ENCODE measurements at places on chromosomes 1 and 21.

DNA sequence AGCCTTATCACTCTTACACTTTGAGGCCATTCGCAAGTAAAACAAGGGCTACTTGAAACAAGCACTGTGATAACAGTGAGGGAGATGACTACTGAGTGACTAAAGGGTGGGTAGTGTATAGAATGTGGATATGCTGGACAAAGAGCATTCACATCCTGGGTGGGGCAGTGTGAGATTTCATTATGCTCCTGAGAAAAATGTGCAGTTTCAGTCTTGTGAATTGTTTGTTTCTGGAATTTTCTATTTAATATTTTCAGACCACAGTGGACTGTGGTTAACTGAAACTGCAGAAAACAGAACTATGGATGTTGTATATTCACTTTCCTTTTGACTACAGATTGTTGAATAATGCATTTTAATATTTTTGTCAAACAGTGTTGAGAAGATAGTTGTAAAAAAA lies 25.1 kb upstream of the B3GALT2 start:
- DNase-seq, result no peak

DNA sequence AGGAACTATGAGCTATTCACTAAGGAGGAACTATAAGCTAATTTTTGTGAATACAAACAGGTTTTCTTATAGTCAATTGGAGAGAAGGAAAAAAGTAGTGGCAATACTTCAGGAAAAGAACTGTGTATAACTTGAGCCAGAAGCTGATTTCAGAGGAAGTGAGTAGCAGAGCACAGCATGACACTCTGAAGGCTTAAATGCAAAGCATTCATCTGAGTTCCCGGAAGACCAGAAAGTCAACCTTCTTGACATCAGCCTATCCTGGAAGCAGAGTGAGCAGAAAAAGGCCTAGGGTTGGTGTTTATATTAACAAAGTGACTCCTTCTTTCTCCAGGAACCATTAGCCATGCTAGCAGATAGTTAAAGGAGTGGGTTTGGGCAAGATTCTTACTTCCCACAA lies 545.2 kb downstream of the MRPL39 start:
- DNase-seq, result no peak

DNA sequence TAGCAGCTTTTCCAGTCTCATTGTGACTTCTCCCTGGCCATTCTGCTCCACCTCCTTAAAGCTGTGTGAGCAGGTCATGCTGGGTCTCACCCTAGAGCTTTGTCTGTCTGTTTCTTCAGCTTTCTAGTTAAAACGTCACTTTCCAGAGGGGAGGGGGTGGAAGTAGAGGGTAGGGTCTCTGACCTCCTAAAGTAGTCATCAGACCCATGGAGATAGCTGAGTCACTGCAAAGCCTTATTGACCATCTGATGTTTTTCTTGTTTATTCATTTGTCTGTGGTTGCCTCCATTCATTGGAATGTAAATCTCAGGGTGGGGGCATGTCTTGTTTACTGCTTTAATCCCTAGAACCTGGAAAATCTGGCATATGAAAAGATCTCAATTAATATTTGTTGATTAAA lies 52.7 kb downstream of the ELF3 start:
- DNase-seq, result no peak

DNA sequence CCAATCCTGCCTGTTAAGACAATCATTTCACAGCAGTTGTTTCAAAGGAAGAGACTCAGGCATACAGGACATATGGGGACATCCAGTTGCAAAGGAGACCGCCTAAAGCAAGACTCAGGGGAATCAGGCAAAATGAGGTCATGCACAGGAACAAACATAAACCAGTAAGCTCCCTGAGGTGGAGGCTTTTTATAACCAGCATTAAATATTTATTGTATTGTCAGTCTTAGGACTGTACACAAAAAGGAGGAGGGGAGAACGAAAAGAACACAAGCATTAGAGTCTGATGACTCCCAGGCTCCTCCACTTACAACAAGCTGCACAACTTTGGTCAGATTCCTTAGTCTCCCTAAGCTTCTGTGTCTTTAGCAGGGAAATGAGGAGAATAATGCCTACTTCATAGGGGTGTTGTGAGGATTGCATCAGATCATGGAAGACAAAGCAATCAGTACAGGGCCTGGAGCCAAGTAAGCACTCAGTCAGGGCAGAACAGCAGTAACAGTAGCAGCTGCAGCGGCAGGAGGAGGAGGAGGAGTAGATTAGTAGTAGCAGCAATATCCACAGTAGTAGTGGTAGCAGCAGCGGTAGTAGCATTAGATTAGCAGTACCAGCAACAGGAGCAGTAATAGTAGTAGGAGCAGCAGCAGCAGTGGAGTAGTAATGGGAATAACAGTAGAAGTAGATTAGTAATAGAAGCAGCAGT lies 54.2 kb upstream of the SPATA6 start:
- no peak for DNase-seq

GRCh38 chr1:86271046-86271445 lies 114.5 kb upstream of the COL24A1 start:
- DNase-seq, result no peak

- DNase-seq, result peak; percentile 31
These were observed 24.7 kb downstream of the IL23R start for GRCh38 chr1:67190942-67191341.

- DNase-seq, result no peak
These were observed 14.8 kb downstream of the CTSK start for GRCh38 chr1:150793221-150793620.

DNA sequence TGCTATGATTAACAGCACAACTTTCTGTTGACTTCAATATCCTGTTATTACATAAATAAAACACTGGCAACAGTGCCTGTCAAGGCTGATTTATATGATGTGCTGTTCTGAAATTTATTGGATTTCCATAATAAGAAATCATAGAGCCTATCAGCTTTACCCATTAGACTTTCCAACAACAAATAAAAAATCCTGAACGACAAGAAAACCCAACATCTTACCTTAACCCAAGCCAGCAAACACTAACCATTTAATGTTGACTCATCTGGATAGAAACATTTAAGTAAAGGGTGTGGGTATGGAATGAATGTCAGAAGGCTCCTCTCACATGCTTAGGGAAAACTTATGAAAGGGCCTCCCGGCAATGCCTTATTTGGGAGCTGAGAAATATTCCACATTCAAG lies 165.1 kb downstream of the SLC45A1 start:
- DNase-seq, result no peak

DNA sequence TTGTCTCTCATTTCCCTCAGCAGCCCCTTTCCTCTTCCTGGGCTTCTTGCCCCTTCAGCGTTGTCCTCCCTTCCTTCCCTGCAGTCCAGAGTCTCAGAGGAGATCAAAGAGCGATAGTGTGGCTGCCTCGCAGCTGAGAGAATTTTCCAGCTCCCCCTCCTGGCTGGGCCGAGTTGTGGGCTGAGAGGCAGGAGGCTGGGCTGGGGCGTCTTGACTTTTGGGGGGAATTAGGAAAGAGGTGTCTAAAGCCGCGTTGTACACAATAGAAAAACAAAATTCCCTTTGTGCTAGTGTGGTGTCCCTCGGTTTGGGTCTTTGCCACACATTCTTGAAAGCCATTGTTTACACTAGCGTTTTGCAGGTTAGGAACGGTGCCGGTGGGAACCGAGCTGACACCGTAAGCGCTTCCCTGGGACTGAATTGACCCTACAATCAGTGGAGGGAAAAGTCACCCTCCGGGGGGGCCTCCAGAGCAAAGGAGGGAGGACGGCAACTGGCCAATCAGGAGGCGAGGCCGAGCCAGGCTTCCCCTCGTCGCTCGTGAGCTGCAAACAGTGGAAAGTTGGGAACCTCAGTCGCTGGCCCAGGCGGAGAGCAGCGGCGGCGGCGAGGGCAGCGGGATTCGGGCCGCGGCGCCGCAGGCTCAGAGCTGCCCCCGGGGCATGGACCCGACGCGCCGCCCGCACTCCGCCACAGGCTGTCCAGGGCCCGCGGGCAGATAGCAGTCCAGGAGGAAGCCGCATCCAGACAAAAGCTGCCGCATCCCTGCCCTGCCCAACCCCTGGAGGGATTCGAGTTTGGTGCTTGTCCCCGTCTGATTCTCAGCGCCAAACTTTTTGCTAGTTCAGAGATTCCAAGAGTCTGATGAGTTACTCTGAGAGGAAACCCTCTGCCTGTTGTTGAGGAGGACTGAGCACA lies at the start of gene HMCN1:
HMCN1 (plus strand) TSS at position 574 of the 918 bp plus-strand sequence. CDS start 389 bp downstream, outside the sequence.
- peak; percentile 18 for DNase-seq

GRCh38 chr1:192739476-192740184 lies 69.2 kb upstream of the RGS2 start:
- DNase-seq, result no peak

GRCh38 chr1:156578055-156578454 lies 1.5 kb upstream of the TTC24 start:
- DNase-seq, result no peak

DNA sequence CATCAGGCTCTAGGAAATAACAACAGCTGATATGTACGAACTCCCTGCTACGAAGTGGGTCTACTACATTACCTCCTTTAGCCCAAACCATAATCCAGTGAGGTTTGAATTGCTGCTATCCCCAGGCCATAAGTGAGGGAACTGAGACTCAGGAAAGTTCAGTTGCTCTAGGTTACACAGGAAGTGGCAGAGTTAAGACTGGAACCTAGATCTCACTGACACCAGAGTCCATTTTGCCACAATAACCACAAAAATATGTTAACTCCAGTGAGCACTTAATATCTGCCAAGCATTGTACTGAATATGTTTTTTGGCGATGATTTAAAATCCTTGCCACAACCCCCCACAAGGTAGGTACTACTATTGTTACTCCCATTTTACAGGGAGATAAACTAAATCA lies 8.9 kb upstream of the TADA1 start:
- DNase-seq, result no peak

GRCh38 chr1:242000434-242000833 lies 1.5 kb upstream of the MAP1LC3C start:
- no peak for DNase-seq

GRCh38 chr1:88983791-88984559 lies 8.5 kb downstream of the KYAT3 start:
- DNase-seq, result peak; percentile 32

- DNase-seq, result no peak
These were observed 134.2 kb upstream of the FGGY start for GRCh38 chr1:59162665-59163064.

DNA sequence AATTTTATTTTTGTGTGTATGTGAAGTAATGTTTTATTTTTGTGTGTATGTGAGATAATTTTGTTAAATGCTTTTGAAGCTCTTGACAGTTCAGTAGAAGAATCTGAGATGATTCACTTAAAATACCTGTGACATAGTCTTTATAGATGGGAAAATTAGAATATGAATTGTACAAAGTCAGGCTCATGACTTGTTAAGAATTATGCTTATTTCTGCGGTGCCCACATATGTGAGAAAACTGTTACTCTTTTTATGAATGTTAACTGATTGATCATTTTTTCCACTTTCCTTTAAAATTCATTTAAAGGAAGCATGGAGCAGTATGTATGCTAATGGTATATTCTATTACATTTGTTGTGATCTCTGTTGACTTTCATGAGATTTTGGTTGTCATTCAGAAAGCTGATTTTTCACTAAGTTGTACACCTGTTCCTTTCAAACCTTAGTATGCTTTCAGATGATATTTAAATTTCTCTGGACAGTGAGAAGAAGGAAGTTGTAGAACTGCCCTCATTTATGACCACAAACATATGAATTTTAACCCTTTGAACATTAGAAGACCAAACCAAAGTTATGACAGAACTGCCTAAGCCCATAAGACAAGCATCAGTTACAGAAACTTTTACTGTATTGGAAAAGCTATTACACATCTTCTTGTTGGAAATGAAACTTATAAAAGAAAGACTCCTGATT lies 110.1 kb downstream of the POU2F1 start:
- DNase-seq, result no peak

GRCh38 chr1:41660570-41661427 lies 176.3 kb upstream of the EDN2 start:
- DNase-seq, result no peak

- DNase-seq, result no peak
These were observed 59.3 kb downstream of the GPR88 start for GRCh38 chr1:100597061-100597741.

- no peak for DNase-seq
These were observed 136.1 kb upstream of the EDN2 start for GRCh38 chr1:41620365-41621169.

DNA sequence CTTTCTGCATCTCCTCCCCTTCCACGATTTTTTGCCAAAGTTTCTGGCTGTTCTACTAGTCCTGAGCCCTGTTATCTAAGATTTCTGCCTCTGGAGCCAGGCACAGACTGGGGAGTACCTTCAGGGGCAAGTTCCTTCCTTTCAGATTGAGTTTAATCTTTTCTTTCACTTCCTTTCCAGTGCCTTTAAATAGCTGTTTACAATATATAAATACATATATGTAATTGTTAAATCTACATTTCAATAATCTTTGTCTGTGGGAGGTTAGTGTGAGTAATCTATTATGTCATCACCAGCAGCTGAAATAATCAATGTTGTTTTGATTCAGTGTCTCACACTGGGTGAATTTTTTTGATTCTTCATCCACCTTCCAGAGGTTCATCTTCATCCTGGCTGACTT lies 31.8 kb downstream of the DIPK1A start:
- no peak for DNase-seq

DNA sequence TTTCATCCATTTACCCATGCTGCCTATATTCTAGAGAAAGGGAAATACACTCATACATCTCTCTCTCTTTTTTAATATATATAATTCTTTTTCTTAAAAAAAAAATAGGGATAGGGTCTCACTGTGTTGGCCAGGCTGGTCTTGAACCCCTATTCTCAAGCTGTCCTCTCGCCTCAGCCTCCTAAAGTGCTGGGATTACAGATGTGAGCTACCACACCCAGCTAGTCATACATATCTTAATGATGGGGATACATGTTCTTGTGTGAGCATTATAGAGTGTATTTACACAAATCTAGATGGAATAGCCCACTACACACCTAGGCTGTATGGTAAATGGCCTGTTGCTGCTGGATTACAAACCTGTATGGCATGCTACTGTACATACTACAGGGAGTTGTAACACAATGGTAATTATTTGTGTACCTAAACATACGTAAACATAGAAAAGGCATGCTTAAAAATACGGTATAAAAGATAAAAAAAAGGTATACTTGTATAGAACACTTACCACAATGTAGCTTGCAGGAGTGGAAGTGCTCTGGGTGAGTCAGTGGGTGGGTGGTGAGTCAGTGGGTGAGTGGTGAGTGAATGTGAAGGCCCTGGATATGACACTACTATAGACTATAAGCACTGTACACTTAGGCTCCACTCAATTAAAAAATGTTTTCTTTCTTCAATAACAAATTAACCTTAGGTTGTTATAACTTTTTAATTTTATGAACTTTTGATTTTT lies 72.9 kb downstream of the IVNS1ABP start:
- peak; percentile 42 for DNase-seq

- peak; percentile 31 for DNase-seq
These were observed 46.6 kb downstream of the FCRL5 start for GRCh38 chr1:157505481-157506272.

- no peak for DNase-seq
These were observed 186.3 kb upstream of the PLD5 start for GRCh38 chr1:242710847-242711246.

- DNase-seq, result no peak
These were observed 232.2 kb upstream of the PKN2 start for GRCh38 chr1:88451856-88452255.

GRCh38 chr1:110746644-110747259 lies 72.0 kb upstream of the KCNA3 start:
- DNase-seq, result peak; percentile 68

- no peak for DNase-seq
These were observed 173.5 kb downstream of the PSMG1 start for GRCh38 chr21:39009587-39010225.

- no peak for DNase-seq
These were observed 2.9 kb downstream of the MACO1 start for GRCh38 chr1:25433389-25434186.
